ENCODE measurements at places on chromosomes 5 and 9. TPM values are rescaled to one million over a fixed set of nuclear protein-coding genes. Genes with fewer than 3 reads are reported as not detected.
A peak's percentile ranks its signal among the peaks of the same experiment; 100 is the strongest.

DNA sequence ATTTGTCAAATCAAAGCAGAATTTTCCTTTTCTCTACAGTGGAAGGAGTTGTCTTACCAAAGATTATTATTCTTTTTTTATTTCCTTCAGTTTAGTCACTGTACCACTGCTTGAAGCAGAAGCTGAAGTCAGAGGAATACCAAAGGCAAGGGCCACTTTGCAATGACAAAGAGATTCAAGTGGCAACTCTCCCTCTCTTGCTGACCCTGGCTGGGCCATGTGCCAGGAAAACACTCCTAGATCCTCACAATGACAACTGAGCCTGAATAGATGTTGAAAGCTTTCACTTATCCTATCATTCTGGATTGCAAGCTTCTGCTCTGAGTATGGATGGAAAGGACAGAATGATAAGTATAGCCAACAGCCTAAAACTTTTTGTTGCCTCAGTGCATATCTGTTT lies 618.3 kb downstream of the NR2F1-AS1 start:
- no peak for DNase-seq

DNA sequence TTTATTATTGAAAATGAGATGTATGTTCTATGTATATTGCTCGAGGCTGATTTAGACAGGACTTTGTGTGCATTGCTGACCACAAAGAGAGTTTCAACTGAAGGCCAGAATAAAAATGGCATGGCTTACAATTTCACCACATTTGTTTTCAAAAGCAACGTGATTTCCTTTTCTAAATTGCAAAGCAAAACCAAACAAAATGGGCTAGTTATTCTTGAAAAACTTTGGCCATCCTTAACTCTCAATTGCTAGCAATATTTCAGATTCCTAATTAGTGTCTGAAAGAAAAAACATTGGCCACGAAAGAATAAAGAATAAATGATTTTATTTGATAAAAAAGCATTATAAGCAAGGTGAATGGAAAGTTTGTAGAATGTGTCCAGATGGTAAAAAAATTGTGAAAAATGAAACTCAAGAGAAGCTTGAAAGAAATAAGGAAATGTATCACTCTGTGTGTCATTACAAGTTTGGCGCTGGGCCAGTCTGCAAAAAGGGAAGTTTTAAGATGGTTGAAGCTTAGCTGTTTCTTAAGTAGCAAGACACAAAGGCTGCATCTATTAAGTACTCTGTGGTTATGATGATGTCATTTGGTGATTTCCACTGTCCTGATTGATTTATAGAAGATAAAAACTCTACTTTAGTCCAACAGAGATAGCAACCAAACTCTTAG lies 89.2 kb upstream of the PRLR start:
- peak; percentile 79 for DNase-seq

DNA sequence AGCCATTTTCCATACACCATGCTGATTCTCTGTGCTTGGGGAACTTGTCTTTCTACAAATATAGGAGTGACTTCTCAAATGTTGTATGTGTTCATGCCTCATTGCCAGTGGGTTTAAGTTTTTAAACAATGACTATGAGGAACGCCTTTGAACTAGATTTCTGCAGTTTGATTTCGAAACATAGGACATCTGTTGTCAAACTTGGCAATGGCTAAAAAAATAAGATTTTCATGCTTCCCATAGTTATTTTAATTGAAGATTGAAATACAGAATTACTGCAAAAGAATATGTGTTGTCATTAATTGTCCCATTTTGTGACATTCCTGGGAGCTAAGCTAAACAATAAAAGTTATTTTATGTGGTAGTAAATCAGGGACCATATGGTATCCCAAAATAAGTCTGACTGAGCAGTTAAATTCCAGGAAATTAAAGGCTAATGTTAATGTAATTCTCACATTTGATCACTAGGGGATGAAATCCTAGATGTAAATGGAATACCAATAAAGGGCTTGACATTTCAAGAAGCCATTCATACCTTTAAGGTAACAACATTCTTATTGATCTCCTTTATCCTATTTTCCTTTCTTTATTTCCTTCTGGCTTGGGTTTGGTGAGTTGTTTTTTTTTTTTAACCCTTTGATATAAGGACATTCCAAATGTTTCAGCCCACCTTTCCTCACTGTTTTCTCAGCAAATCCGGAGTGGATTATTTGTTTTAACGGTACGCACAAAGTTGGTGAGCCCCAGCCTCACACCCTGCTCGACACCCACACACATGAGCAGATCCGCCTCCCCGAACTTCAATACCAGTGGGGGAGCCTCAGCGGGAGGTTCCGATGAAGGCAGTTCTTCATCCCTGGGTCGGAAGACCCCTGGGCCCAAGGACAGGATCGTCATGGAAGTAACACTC lies 116.7 kb downstream of the GOLPH3 start:
- DNase-seq: peak; percentile 53

- no peak for DNase-seq
Measured at GRCh38 chr9:137485343-137486140, 26.4 kb upstream of the NSMF start.

- DNase-seq: peak; percentile 97
Measured at GRCh38 chr9:100428871-100429654, 2.1 kb downstream of the MSANTD3 start.

GRCh38 chr9:72427801-72428200 lies 62.8 kb upstream of the ZFAND5 start:
- no peak for DNase-seq

RNF145 gene
- total RNA-seq: 157 TPM

LHX6 gene
- total RNA-seq: 0.26 TPM

DNA sequence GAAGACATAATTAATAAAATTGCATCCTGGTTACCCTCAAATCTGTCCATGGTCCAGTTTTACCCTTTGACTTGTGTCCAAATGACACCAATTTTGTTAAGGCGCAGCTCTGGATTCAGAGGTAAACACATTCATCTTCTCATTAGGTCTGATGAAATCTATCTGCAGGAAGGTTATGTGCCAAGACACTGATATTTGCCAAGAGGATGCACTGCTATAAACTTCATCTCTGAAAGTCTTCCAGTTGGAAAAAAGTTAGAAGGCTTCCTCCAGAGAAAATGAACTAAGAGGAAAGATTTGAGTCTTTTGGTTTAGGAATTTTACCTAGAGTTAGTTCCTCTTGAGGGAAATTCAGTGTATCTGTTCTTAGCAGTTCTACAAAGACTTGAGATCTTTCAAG lies 717.8 kb downstream of the DTWD2 start:
- no peak for DNase-seq

TBCA gene
- total RNA-seq: 310 TPM

GRCh38 chr5:1497242-1497777 lies 26.4 kb downstream of the LPCAT1 start:
- DNase-seq: no peak

BTNL8 gene
- total RNA-seq: not detected

DMRT3 gene
- total RNA-seq: not detected

DNA sequence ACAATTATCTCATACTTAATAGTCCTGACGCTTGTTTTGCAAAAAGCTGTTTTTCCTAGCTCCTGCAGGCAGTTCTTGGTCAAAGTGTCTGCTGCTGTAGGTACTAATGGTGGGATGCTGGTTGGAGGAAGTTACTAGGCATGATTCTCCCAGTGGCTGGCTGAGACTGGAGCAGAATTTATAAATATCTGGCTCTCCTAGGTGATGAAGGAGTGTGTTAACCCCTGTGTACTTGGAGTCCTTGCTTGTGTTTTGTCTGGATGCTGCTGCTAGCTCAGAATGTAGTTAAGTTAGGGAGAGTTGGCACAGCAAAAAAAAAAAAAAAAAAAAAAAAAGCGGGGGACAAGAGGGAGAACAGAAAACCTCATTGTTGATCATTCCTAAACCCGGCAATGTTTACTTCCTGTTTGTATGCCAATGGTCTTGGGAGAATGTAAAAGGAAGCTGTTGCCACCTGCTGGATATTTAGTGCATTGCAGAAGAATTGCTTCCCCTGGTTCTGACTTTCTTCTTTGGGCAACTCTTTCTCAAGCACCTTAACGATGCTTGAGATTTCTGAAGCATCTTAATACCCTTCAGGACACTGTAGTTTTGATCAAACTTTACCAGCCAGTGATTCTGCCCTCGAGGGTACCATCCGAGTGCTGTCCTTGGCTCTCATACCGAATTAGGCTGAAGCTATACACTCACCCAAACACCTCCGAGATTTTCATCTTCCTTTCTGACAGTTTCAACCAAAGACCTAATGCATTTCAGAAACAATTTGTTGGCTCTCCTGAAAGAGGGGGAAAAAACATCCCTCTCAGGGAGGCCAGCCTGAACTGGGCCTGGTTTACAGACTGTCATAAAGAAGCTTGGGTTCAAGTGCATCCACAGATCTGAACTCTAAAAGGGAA lies 71.7 kb upstream of the WWC1 start:
- DNase-seq: peak; percentile 89

DNA sequence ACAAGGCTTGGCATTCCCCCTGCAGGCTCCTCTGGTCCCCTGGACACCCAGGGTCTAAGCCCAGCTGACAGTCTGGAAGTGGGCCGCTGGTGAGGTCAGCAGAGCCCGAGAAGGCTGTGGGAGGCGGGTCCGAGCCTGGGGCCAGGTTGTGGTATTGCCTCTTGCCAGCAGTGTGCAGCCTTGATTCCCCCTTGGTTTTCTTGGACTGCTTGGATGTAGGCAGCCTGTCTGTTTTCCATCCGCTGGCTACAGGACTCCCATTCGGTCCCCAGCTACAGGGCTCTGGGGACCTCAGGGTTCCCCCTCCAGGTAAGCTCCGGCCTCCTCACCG lies 1.6 kb downstream of the AIF1L start:
- DNase-seq: no peak

SMIM33 gene
- not detected for total RNA-seq

PCDHA7 gene
- total RNA-seq: 0.69 TPM

DNA sequence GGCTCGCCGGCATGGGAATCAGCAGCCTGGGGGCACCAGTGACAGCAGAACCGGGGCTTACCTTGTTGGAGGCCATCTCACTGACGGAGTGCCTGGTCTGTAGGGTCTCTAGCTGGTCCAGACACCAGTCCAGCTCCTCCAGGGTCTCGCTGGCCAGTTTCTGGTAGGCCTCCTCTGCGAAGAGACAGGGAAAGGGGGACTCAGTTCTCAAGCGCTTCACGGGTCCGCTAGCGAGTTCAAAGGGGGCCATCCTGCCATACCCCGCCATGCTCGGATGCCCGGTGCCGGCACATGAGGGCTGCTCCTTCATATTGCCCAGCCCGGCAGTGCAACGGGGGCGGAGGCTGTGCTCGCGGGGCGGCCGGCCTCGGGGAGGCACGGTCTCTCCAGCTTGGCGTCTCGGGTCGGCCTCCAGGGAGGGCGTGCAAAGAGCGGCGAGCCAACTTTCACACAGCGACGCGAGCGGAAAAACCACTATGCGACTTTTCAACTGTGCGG lies 456.0 kb downstream of the RAB3C start:
- no peak for DNase-seq

DNA sequence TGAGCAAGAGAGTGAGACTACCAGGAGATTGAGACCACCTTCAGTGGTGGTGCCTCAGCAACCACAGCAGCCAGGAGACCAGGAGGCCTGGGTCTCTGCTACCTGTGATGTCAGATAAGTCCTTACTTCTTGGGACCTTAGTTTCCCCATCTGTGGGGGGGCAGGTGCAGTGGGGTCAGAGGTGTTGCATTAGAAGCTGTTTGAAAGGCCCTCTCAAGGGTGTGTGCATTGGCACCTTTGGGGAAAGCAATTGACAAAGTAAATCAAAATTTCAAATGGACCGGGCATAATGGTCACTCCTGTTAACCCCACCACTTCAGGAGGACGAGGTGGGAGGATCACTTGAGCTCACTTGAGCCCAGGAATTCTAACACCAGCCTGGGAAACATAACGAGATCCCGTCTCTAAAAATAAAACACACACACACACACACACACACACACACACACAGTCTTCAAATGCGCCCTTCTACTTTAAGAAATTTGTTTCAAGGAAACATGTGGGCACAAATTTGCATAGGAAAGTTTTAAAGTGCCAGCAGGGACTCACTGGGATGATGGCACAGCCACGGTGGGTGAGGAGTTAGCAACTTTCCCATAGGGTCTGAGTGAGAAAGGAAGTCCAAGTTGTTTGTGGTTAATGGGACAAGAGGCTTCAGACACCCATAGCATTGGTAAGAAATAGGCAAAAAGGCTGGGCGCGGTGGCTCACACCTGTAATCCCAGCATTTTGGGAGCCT lies 1.3 kb upstream of the AK1 start:
- no peak for DNase-seq

DNA sequence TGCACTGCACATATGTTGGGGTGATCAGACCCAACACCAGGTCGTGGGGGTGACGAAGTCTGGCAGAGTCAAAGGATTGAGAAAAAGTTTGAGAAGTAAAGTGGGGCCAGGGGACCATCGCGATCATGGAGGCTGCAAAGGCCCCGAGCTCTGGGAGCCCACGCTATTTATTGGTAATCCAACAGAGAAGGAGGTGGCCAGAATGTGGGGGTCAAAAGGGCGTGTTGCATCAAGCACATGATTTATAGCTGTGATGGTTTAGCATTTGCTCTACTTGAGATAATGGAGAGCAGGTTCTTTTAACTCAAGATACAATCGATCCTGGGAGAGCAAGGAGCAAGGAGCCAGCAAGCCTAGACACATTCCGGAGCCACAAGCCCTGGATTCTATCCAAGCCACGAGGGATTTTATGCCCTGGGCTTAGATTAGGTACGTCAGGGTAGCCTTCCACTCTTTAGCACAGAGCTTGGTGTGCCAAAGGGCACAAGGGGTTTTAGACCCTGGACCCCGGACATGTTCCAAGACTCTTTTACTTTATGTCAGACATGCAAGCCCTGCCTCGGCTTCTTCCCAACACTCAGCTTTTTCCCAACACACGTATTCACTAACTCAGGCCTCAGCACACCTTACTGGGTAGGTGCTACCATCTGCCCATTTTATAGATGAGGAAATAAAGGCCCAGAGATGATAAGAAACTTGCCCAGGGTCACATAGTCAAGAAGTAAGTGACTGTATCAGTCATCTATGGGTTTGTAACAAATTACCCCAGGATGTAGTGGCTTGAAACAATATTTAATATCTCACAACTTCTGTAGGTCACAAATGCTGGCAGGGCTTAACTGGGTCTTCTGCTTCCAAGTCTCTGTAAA lies 39.5 kb downstream of the NSUN2 start:
- DNase-seq: peak; percentile 20

F2RL2 gene
- 0.28 TPM for total RNA-seq

- no peak for DNase-seq
Measured at GRCh38 chr5:158462349-158463114, 603.6 kb upstream of the CLINT1 start.

GRCh38 chr9:130900701-130901497 lies 4.3 kb upstream of the QRFP start:
- DNase-seq: no peak

- no peak for DNase-seq
Measured at GRCh38 chr9:7791394-7791793, 8.2 kb downstream of the DMAC1 start.

DNA sequence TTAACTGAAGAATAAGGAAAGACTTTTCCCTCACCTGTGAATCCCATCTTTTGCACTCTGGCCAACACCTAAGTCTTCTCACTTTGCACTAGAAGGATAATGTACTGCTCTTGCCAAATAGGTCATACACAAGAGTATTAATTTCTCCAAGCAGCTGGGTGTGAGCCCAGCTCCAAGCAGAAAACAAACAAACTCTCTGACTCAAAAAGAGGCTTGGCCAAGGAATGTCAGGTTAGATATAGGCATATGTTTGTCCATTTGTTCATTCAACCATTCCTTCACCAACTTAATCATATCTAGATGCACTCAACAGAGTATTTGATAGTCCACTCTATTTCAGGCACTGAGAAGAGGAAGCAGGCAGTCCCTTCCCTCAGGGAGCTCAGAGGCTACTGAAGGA lies 84.4 kb downstream of the HTR4 start:
- peak; percentile 46 for DNase-seq
